ENCODE measurements at places on chromosomes 2 and 18. TPM values are rescaled to one million over a fixed set of nuclear protein-coding genes. Genes with fewer than 3 reads are reported as not detected.

Gene UGT1A3
- total RNA-seq: 0.16 TPM

Gene PTGR3
- total RNA-seq: 21.3 TPM

Gene GREB1L
- 8.9 TPM for total RNA-seq

Gene REG3G
- total RNA-seq: not detected

Gene VWA3B
- not detected for total RNA-seq

Gene C2orf66
- 1.2 TPM for total RNA-seq

Data from breast epithelium (tissue), 4 donors.